ENCODE measurements at places on chromosomes 6 and 20.

GRCh38 chr6:157570752-157571151, 189.8 kb downstream of the ZDHHC14 start:
- DNase-seq, result no peak

DNA sequence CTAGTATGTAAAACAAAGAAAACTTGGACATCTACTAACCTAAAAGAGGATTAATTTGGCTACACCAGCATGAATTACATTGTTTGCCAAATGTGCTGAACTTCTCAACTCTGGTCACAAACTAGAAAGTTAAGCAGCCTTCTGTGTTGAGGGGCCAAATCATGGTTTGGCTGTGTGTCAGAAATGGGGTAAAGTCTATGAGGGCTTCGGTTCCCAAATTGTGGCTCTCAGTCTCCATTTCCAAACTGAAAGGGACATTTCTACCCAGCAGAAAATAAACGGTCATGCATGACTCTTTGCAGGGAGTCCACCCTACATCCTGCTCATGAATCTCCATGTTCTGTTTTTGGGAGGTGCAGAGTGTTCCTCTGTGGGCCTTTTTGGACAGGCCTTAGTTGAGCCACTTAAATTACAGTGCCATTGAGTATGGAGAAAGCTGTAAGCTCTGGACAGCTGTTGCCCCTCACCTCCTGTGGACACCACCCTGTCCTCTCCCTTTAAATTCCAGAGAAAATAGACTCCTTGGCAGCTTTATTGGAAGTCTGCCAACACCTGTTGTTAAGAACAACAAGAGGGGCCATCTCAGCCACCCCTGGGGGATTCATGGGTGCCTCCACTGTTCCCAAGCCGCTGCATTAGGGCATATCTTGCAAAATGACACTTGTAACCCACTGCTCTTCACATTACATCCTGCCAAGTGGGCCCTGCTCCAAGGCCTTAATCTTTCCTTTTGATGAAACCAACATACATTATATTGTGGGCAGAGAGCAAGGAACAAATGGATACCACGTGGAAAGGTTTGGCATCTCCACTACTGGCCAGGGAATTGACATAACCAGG, 27.5 kb upstream of the SNRPC start:
- no peak for DNase-seq

DNA sequence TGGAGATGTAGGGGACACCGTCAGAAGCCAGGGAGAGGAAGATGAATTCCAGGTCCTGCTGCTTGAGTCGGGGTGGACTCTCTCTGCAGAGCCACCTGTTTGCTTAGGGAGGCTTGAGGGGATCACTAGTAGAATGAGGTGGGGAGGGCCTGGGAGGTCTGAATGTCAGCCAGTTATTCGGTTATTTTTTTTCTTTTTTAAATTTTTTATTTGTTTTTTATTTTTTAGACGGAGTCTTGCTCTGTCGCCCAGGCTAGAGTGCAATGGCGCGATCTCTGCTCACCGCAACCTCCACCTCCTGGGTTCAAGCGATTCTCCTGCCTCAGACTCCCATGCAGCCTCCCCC, 8.4 kb downstream of the TEAD3 start:
- DNase-seq, result no peak

DNA sequence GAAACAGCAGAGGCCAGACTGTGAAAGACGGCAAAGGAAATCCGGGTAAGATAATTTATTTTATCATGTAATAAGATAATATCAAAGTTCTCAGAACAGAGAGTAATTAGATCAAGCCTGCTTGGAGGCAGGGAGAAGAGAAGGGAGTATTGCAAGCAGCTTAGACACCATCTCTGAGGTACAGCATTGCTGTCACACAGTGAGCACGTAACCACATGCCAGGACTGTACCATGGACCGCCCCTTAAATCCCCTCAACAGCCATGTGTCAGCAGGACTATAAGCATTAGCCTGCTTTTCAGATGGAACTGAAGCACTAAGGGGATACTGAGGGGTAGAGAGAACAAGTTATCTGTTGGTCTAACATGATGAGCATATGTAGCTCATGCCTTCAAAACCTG, 141.5 kb downstream of the C6orf118 start:
- no peak for DNase-seq

GRCh38 chr20:52652271-52652670, 319.9 kb upstream of the TSHZ2 start:
- DNase-seq, result no peak

GRCh38 chr20:22074635-22075034, 369.2 kb downstream of the PAX1 start:
- no peak for DNase-seq

DNA sequence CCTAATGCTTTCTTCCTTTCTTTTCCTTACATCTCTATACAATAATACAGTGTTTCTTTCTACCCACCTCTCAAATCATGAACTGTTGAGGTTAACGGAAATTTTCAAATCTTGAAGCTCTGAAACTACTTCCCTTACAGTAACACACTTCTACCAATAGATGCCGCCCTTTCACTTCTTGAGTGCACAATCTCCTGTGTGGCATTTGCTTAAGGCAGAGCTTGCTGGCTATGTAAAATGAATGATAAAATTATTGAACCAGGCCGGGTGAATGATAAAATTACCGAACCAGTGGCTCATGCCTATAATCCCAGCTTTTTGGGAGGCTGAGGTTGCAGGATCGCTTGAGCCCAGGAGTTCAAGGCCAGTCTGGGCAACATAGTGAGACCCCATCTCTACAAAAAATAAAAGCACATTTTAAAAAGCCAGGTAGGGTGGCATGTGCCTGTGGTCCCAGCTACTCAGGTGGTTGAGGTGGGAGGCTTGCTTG, 56.8 kb downstream of the KCNS1 start:
- no peak for DNase-seq

DNA sequence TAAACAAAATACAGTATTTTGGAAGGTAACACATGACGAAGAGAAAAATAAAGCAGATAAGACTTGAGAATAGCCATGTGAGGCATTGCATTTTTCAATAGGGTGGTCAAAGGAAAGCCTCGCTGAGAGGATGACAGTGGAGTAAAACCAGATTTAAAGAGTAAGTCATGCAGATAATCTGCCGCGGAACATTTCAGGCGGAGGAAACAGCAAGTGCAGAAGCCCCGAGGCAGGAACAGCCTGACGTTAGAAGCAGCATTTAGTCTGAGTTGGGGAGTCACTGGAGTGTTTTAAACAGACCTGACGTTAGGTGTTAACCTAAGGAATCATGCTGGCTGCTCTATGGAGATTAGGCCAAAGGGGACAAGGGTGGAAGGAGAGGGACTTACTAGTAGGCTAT, 65.0 kb upstream of the VSTM2L start:
- DNase-seq, result no peak
